ENCODE measurements at places on chromosomes 6 and 20. TPM values are rescaled to one million over a fixed set of nuclear protein-coding genes. Genes with fewer than 3 reads are reported as not detected.

The PROCR gene
- total RNA-seq: 47.8 TPM

The MBOAT1 gene
- total RNA-seq: 20.5 TPM

The RSPO3 gene
- not detected for total RNA-seq

The KIAA0408 gene
- total RNA-seq: 2.6 TPM

The POFUT1 gene
- 65.2 TPM for total RNA-seq

The PIGU gene
- total RNA-seq: 48.1 TPM

The CFAP206 gene
- total RNA-seq: not detected

The FOXF2 gene
- total RNA-seq: 2.0 TPM

The ZBTB24 gene
- 7.9 TPM for total RNA-seq

The AVP gene
- not detected for total RNA-seq

The TCEA2 gene
- 34.2 TPM for total RNA-seq

The APMAP gene
- 236 TPM for total RNA-seq

The HRH3 gene
- total RNA-seq: not detected

The SDCBP2 gene
- total RNA-seq: 6.4 TPM

The TLDC2 gene
- total RNA-seq: not detected

The USP49 gene
- total RNA-seq: 0.60 TPM

The MACROD2 gene
- total RNA-seq: 0.24 TPM

The RAE1 gene
- total RNA-seq: 83.9 TPM

The ARFGEF2 gene
- 30.3 TPM for total RNA-seq

The C20orf141 gene
- not detected for total RNA-seq

The POU3F2 gene
- total RNA-seq: 0.29 TPM

The NTSR1 gene
- 15.0 TPM for total RNA-seq

The HMGN4 gene
- total RNA-seq: 164 TPM

The PAX1 gene
- total RNA-seq: not detected

The ARMH2 gene
- total RNA-seq: not detected

The GPR63 gene
- 0.29 TPM for total RNA-seq

The CGAS gene
- 20.5 TPM for total RNA-seq

The OPRL1 gene
- 0.29 TPM for total RNA-seq

The CRISP3 gene
- not detected for total RNA-seq

The NOX3 gene
- total RNA-seq: not detected

The RBPJL gene
- total RNA-seq: not detected

The SLC52A3 gene
- total RNA-seq: not detected

The COX4I2 gene
- total RNA-seq: not detected

The MUC22 gene
- not detected for total RNA-seq

The ZBTB12 gene
- total RNA-seq: 1.4 TPM

The IL17A gene
- 0.12 TPM for total RNA-seq

The KIFC1 gene
- total RNA-seq: 125 TPM

Data from RPMI7951 (cell line).